ENCODE measurements at places on chromosomes 7 and 10.

- no peak for DNase-seq
These were observed 131.4 kb downstream of the GPAM start for GRCh38 chr10:112052166-112052565.

- no peak for DNase-seq
These were observed 48.1 kb upstream of the SEPTIN7 start for GRCh38 chr7:35752742-35753141.

GRCh38 chr7:1246871-1247526, 14.3 kb downstream of the UNCX start:
- DNase-seq = no peak

- DNase-seq = no peak
These were observed 67.0 kb upstream of the PLXDC2 start for GRCh38 chr10:19749185-19749729.

- DNase-seq = no peak
These were observed 41.3 kb upstream of the HPSE2 start for GRCh38 chr10:99276848-99277486.

GRCh38 chr10:29583674-29584073, 51.1 kb downstream of the SVIL start:
- no peak for DNase-seq

- no peak for DNase-seq
These were observed 138.1 kb downstream of the RELN start for GRCh38 chr7:103851357-103851756.

DNA sequence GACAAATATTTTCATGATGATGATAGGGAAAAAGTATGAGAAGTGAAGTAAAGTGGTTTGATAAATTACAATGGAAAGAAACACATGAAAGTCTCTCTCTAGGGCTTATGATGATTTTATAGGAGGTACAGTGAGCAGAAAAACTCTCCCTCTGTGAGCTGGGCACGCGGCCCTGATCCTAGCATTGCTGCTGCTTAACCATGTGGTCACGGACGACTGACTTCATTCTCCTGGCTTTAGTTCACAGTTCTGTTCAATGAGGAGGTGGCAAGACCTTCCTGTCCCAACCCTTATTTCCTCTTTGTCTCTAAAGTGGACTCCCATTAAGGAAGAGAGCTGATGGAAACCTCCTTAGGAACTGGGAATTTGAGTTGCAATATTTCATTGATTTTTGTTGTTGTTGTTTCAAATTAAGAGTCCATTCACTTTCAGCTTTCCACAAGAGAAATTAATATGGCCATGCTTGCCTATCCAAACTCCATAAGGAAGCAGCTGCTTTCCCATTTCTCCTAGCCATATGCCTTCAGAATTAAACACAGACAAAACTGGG, 8.2 kb upstream of the PON3 start:
- DNase-seq = no peak

DNA sequence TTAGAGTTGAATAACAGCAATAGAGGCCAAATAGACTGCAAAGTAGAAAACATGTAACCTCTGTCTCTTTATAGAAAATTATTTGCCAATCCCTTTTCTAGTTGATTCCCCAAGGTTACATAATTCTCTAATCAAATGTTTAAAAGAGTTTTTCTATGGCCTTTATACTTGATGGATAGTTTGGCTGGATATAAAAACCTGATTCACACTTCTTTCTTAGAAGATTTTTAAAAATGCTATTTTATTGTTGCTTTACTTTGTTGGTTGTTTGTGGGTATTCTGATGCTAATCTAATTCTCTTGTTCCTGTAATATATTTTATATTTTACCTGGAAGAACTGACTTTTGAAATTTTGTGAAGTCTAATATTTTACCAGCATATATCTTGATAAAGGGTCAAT, 331.1 kb upstream of the MTPN start:
- no peak for DNase-seq

DNA sequence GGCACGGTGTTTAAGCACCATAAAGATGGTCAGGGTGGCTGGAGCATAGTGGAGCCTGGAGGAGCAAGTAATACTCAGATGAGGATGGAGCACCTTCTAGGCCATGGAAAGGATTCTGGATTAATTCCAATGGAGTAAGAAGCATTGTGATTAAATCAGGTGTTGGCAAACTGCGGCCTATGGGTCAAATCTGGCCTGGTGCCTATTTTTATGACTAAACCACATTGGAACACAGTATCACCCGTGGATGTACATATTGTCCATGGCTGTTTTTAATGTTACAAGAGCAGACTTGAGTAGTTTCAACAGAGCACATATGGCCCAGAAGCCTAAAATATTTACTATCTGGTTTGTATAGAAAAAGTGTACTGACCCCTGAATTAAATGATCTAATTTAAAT, 49.9 kb upstream of the TMEM248 start:
- DNase-seq = no peak

DNA sequence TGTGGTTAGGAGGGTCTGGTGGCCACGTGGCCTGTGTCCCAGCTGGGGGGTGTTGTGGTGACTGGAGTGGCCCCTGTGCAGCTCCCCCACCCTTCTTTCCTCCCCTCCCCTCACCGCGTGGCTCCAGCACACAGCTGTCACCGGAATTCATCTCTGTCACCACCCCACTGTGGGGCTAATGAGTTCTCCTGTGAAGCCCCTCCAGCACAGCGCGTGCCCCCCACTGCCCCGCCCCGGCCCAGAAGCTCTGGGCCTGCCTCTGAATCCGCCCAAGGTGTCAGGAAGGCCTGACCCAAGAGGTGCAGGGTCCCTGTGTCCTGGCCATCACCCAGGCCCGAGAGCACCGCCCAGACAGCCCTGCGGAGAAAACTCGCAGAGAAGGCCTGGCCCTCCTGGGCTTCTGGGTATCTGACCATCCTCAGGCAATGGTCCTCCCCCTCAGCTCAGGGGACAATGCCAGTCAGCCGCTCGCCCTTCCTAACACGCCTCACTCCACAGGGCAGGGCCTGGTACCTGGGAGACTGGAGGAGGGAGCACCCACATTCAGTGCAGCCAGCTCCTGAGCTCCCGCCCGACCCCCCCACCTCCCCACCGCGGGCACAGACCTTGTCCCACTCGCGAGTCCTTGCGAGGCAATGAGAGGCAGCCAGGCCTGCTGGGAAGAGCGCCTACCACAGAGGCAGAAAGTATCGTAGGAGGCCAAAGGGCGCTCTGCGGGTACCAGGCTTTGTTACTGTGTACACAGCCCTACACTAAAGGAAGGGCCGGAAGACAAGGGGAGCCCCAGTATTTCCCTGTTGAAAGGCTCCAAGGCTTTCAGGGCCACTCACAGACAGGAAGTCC, 38.2 kb downstream of the GBX1 start:
- DNase-seq = no peak

GRCh38 chr7:148277042-148277660, 313.4 kb upstream of the C7orf33 start:
- no peak for DNase-seq

DNA sequence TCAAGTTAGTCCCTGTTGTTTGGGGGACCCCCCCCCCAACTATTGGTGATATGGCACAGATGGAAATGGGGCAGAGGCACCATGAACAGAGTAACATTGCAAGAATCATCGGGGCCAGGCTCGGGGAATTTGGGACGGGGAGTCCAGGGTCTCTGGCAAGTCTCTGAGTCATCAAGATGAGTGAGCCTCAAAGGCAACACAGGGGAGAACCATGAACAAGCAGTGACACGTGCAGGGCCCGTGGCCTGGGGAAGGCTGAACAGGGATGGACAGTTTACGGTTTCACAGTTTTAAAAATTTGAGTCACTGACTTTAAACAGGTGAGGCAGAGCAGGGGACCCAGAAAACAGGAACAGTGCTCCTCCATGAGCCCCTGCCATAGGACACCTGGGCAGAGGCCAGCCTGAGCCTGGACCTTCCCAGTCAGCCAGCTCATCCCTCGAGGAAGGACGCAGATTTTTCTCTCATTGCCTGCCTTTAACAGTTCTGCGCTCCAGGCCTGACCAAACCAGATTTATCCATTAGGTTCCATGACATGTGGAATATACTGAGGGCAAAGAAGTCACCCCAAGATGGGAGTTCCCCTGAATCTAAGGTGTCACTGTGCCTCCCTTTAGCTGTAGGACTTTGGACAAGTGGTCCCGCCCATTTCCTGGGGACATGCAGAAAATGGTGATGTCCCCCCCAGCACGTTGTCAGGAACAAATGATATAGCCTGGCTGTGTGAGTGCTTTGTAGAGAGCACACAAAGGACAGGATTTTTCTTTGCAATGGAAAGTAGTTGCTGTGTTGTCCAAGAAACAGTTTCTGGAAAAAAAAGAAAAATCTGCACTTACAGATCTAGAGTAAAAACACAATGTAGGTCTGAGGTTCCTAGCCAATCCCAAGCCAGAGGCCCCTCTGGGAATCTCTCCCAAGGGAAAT, 23.8 kb downstream of the CHST15 start:
- DNase-seq = no peak

DNA sequence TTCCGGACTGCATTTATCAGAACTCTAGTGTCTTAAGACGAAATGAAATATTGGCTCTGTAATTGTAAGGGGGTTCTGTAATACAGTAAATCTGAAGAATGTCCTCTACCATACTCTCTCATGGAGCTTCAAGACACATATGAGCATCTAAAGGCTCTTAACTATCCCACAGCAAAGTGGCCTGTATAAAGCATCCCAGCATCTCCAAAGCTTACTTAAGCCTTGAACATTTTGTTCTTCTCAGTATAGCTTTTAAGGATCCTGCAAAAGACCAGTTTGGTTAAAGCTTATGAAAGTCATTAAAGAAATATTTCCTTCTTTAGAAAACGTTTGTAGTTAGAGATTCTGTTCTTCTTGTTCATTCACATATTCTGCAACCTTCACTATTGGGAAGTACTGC, 75.1 kb downstream of the HGF start:
- no peak for DNase-seq

GRCh38 chr7:87810130-87810529, 66.0 kb downstream of the SLC25A40 start:
- DNase-seq = no peak

GRCh38 chr7:2445898-2446555, 30.2 kb downstream of the GRIFIN start:
- no peak for DNase-seq

DNA sequence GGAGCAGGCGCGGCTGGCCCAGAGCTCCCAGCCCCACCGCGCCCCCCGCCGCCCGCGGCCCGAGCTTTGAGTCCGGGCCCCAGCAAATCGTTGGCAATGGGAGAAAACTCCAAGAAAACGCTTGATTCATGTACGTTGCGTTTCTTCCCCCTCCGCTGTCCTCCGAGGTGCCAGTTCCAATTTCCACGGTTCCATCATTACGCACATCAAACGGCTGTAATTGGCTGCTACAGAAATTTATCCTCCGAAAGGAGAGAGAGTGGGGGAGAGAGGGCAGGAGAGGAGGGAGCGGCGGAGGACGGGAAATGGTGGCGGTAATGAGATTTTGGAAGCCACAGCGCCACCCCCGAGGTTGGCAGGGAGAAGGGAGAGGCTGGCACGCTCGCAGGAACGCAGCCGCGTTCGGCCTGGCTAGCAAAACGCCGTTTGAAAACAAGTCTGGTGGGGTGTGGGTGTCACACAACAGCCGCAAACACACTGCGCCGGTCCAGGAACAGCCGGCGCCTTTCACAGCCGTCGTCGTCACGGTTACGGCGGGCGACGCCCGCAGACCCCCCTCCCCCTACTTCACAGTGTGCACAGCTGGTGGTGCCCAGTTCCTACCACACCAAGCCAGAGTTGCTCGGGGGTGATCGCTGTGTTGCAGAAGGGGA, 57.5 kb downstream of the UNCX start:
- no peak for DNase-seq

DNA sequence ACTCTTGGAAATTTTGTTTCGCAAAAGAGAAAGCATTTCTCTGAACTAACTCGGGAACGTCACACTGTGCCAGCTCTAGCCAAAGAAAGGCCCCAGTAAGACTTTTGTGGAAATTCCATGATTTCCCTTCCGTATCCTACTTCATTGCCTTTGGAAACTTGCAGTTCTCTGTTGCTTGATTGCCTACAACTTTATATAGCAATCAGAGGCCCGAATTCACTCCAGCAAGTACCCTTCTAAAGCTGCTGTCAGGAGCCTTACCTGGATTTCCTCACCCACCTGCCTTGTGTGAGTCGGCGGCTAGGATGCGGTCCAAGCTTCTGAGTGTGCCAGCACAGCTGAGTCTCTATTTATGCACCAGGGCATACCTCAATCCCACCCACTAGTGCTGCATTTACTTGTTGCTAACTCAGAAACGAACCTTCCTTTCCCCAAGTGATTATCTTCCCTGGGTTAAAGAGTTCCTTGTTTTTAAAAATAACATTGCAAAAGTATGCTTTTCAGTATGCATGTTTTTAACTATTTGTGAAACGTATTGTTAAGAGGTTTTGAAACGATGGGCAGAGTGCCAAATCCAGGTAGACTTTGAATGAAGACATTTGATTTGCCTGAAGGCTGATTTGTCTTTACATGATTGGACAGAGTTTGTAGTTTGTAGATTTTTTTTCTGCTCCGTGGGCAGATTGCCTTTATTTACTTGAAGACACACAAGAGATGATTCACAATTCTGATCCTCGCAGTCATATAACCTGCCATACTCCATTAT, at the start of gene AGR2:
Gene AGR2, minus strand, starts transcription at position 326 of the 766 bp plus-strand sequence. CDS start 3,203 bp downstream, outside the sequence.
- DNase-seq = no peak

DNA sequence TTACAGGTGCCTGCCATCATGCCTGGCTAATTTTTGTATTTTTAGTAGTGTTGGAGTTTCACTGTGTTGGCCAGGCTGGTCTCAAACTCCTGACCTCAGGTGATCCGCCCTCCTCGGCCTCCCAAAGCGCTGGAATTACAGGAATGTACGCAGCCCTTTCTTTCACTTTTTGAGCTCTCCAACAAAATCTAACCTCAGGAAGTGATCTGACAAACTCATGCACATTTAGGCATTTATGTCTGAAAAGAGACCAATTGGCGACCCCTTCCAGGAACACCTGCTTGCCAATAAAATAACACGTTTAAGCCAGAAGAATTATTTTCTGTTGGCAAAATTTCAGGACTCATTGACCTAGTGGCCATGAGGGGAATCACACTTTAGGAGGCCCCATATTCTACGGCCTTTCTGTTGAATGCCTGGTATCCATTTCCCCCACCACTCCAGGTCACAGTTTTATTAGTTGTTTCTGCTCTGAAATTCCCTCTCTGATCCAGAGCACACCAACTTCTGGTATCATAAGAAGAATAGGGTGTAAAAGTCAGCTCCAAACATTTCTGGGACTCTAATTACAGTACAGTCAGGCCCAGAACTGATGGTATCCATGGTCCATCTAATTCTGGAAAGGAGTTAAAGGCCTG, 65.8 kb upstream of the FRMD4A start:
- no peak for DNase-seq

DNA sequence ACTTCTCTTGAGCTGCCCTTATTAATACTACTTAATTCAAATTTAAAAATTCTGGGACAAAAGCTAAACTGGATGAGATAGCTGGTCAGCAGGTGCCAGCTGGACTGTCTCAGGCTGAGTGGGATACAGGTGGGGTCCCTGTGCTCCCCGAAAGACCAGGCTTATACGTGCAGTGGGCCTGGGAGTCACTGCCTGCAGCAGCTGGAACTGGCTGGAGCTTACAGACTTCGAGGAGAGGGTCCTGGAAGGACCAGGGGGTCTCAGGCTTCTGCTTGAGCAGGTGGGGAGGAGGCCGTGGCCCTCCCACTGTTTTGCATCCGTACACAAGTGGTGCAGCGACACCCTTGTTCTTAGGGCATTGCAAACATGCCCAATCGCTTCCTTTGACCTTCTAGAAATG, 203.7 kb downstream of the GLRX3 start:
- DNase-seq = no peak

GRCh38 chr7:71627651-71628050, 495.7 kb downstream of the GALNT17 start:
- no peak for DNase-seq

Data from D721Med (cell line).